ENCODE measurements at places on chromosomes 7 and 10. TPM values are rescaled to one million over a fixed set of nuclear protein-coding genes. Genes with fewer than 3 reads are reported as not detected.
A peak's percentile ranks its signal among the peaks of the same experiment; 100 is the strongest.

The AMPH gene
- 22.1 TPM for total RNA-seq

The FEZF1 gene
- not detected for total RNA-seq

The NEUROG3 gene
- total RNA-seq = not detected

The H2BK1 gene
- total RNA-seq = not detected

The UPP1 gene
- total RNA-seq = 21.1 TPM

The THSD7A gene
- 10.1 TPM for total RNA-seq

The NACAD gene
- total RNA-seq = 7.1 TPM

The OPTN gene
- 48.5 TPM for total RNA-seq

GRCh38 chr7:4871056-4871680, 9.3 kb upstream of the PAPOLB start:
- no peaks in the 10 kb centered on the region for H3K27me3 ChIP-seq
- H3K4me1 ChIP-seq = no peaks in the 10 kb centered on the region
- H3K4me3 ChIP-seq = no peak overlapping the region
- H3K27ac ChIP-seq = no peak overlapping the region
- no peak for DNase-seq

GRCh38 chr10:119177708-119178371, 772 bp downstream of the PRDX3 start:
- H3K27me3 ChIP-seq = no peaks in the 10 kb centered on the region
- peaks cover 13% of the 10 kb centered on the region for H3K36me3 ChIP-seq
- H3K27ac ChIP-seq = peak overlapping the region; percentile 91
- no peaks in the 10 kb centered on the region for H3K4me1 ChIP-seq
- H3K4me3 ChIP-seq = peak overlapping the region; percentile 81
- DNase-seq = no peak

GRCh38 chr10:61765176-61766087, 102.7 kb downstream of the CABCOCO1 start:
- no peak overlapping the region for H3K27ac ChIP-seq
- no peaks in the 10 kb centered on the region for H3K27me3 ChIP-seq
- no peak overlapping the region for H3K4me3 ChIP-seq

- no peak overlapping the region for H3K4me3 ChIP-seq
- no peaks in the 10 kb centered on the region for H3K36me3 ChIP-seq
- no peak overlapping the region for H3K27ac ChIP-seq
Measured at GRCh38 chr7:81470724-81471379, 299.0 kb downstream of the HGF start.

DNA sequence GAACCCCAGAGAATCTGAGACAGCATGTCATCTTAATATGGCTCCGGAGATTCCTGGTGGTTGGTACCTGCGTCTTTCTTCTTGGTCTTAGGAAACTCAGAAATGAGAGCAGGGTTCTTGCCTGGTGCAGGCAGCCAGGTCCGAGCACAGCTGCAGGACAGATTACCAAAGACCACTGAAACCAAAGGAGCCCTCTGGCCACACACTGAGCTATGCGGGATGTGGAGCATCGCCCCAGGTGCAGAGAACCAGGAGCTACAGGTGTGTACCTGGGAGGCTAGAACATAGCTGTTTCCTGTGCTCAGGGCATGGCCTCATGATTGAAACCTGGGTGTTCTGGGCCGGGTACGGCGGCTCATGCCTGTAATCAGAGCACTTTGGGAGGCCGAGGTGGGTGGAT, 635.4 kb downstream of the CALN1 start:
- no peaks in the 10 kb centered on the region for H3K4me1 ChIP-seq
- H3K27ac ChIP-seq = no peak overlapping the region
- H3K4me3 ChIP-seq = no peak overlapping the region
- DNase-seq = no peak
- H3K27me3 ChIP-seq = no peaks in the 10 kb centered on the region

- no peak for DNase-seq
- H3K4me1 ChIP-seq = no peaks in the 10 kb centered on the region
- no peaks in the 10 kb centered on the region for H3K27me3 ChIP-seq
- no peak overlapping the region for H3K27ac ChIP-seq
- H3K4me3 ChIP-seq = no peak overlapping the region
Measured at GRCh38 chr7:80475383-80475782, 36.5 kb downstream of the GNAT3 start.

GRCh38 chr7:30468791-30469190, 9.8 kb downstream of the NOD1 start:
- H3K27me3 ChIP-seq = no peaks in the 10 kb centered on the region
- H3K4me1 ChIP-seq = peaks cover 47% of the 10 kb centered on the region
- H3K27ac ChIP-seq = peak overlapping the region; percentile 82
- no peak overlapping the region for H3K4me3 ChIP-seq
- DNase-seq = no peak
- no peaks in the 10 kb centered on the region for H3K36me3 ChIP-seq

GRCh38 chr7:139441961-139442360, 41.5 kb downstream of the KLRG2 start:
- no peaks in the 10 kb centered on the region for H3K36me3 ChIP-seq
- no peak overlapping the region for H3K4me3 ChIP-seq
- DNase-seq = no peak
- H3K27ac ChIP-seq = no peak overlapping the region
- H3K27me3 ChIP-seq = no peaks in the 10 kb centered on the region
- no peaks in the 10 kb centered on the region for H3K4me1 ChIP-seq

- H3K4me1 ChIP-seq = peaks cover 27% of the 10 kb centered on the region
- H3K27me3 ChIP-seq = no peaks in the 10 kb centered on the region
- peak overlapping the region; percentile 77 for H3K27ac ChIP-seq
- no peak for DNase-seq
Measured at GRCh38 chr10:49139846-49140195, 6.0 kb upstream of the FAM170B start.

- H3K4me1 ChIP-seq = peaks cover 3% of the 10 kb centered on the region
- H3K4me3 ChIP-seq = no peak overlapping the region
- no peak overlapping the region for H3K27ac ChIP-seq
- no peaks in the 10 kb centered on the region for H3K27me3 ChIP-seq
- peak; percentile 59 for DNase-seq
Measured at GRCh38 chr7:159075563-159076238, 69.0 kb downstream of the VIPR2 start.

DNA sequence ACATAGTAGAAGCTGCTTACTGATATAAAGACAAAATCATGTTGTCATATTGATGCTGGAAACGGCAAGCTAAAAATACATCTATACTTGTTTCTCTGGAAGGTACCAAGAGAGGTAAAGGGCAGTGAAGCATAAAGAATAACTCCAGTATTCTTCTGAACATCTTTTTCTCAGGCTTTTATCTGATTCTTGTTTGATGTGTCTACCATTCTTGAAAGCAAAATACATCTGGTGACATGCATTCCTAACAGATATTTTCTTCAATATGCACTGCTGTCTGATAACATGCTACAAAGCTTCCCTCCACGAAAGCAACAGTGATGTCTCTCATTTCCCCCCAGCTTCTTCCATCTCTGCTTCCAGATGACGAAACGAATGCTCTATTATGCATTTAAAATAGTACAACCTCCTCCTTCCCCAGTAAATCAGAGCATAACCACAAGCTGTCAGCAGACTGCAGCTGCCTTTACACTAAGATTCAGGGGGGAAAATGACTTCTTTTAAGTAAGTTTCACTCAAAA, 100.8 kb downstream of the ARHGAP21 start:
- H3K4me1 ChIP-seq = peaks cover 6% of the 10 kb centered on the region
- H3K4me3 ChIP-seq = no peak overlapping the region
- H3K27ac ChIP-seq = no peak overlapping the region

- H3K4me3 ChIP-seq = no peak overlapping the region
- H3K4me1 ChIP-seq = no peaks in the 10 kb centered on the region
- no peaks in the 10 kb centered on the region for H3K27me3 ChIP-seq
- no peak overlapping the region for H3K27ac ChIP-seq
- no peak for DNase-seq
Measured at GRCh38 chr10:133072196-133072595, 15.5 kb upstream of the ADGRA1 start.

All from ascending aorta (tissue), 2 donors.